GM12878 (cell line): ENCODE measurements at places on chromosomes 7 and 10. TPM values are rescaled to one million over a fixed set of nuclear protein-coding genes. Genes with fewer than 3 reads are reported as not detected.

DNA sequence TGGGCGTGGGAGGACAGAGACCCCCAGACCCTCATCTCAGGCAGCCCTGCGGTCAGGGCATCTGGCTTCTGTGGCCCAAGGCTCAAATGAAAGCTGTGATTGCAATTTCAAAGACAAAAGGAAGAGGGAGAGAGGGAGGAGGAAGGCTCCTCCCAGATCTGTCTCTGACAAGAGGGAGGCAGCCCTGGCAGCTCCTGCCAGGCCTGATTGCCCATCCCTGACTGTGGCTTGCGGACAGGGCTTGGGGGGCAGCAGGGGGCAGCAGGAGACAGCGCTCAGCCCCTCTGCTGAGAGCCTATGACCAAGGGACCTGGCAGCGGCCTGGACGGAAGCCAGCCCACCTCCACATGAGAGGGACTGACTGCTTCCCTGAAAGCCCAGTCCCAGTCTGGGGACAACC is 91.8 kb downstream of the PTPRN2 start:
- no peaks in the 10 kb centered on the region for H3K27me3 ChIP-seq
- DNase-seq = no peak
- H3K27ac ChIP-seq = no peak overlapping the region
- no peaks in the 10 kb centered on the region for H3K4me1 ChIP-seq
- no peak overlapping the region for H3K4me3 ChIP-seq
- H3K36me3 ChIP-seq = no peaks in the 10 kb centered on the region

INTS15 gene
- 25.4 and 28.2 TPM in 2 replicates for total RNA-seq

- H3K27me3 ChIP-seq = no peaks in the 10 kb centered on the region
- H3K4me1 ChIP-seq = no peaks in the 10 kb centered on the region
- H3K27ac ChIP-seq = no peak overlapping the region
- no peak overlapping the region for H3K4me3 ChIP-seq
- no peak for DNase-seq
These were observed 9.2 kb upstream of the PRTFDC1 start for GRCh38 chr10:24961582-24961981.

- H3K4me3 ChIP-seq = no peak overlapping the region
- DNase-seq = no peak
- H3K4me1 ChIP-seq = no peaks in the 10 kb centered on the region
- no peaks in the 10 kb centered on the region for H3K27me3 ChIP-seq
- H3K27ac ChIP-seq = no peak overlapping the region
- no peaks in the 10 kb centered on the region for H3K36me3 ChIP-seq
These were observed 34.4 kb upstream of the CUL1 start for GRCh38 chr7:148664324-148664723.

GRCh38 chr7:140231771-140232491 is 55.1 kb upstream of the KDM7A start:
- no peak overlapping the region for H3K27ac ChIP-seq
- no peaks in the 10 kb centered on the region for H3K36me3 ChIP-seq
- H3K4me3 ChIP-seq = peak overlapping the region; percentile 62; the same call in 1 of the 2 replicates
- peaks cover 10% of the 10 kb centered on the region; the same call in 1 of the 2 replicates for H3K27me3 ChIP-seq
- DNase-seq = no peak
- peaks cover 33% of the 10 kb centered on the region for H3K4me1 ChIP-seq

DNA sequence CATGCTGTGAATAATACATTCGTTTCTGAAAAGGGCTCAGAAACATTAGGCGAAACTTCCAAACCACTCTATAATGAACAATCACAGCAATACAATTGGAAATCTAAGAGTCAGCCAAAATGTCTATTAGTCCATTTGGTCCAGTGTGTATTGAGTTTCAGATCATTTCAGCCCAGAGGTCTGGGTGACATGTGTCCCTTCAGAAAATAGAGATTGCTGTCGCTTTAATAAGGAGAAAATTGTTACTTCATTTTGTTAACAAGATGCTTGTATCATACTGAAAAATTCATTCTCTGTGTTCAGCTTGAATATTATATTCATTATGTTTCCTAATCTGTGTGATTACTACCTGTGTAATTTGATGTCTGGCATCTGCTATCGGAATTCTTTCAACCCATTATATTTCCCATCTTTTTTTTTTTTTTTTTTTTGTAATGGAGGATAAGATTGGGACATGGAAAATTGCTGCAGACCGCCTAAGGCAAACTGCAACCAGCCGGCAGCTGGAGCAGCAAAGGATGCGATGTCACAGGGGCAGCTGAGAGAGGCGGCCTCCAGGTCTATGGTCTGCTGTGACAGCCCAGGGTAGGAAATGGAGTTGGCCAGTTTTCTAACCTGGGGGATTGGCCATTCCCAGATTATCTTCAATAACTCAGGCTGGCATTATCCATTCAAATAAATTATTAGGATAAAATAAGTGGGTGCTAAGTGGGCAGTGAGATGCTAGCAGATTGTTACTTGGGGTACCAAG is 170.9 kb upstream of the NPVF start:
- DNase-seq = no peak
- H3K27me3 ChIP-seq = no peaks in the 10 kb centered on the region; the same call in none of the 2 replicates
- no peak overlapping the region for H3K27ac ChIP-seq
- no peaks in the 10 kb centered on the region for H3K36me3 ChIP-seq
- H3K4me1 ChIP-seq = no peaks in the 10 kb centered on the region

GRCh38 chr10:15230257-15230656 is 61.8 kb upstream of the NMT2 start:
- no peak overlapping the region for H3K4me3 ChIP-seq
- no peak overlapping the region for H3K27ac ChIP-seq
- H3K27me3 ChIP-seq = no peaks in the 10 kb centered on the region
- H3K36me3 ChIP-seq = no peaks in the 10 kb centered on the region

GRCh38 chr7:123770378-123770777 is 21.6 kb upstream of the WASL start:
- no peak overlapping the region for H3K4me3 ChIP-seq
- H3K36me3 ChIP-seq = no peaks in the 10 kb centered on the region
- H3K4me1 ChIP-seq = no peaks in the 10 kb centered on the region
- DNase-seq = no peak
